ENCODE measurements at places on chromosomes 12 and 14.

GRCh38 chr12:97177481-97177880, 270.4 kb downstream of the NEDD1 start:
- no peak for DNase-seq

DNA sequence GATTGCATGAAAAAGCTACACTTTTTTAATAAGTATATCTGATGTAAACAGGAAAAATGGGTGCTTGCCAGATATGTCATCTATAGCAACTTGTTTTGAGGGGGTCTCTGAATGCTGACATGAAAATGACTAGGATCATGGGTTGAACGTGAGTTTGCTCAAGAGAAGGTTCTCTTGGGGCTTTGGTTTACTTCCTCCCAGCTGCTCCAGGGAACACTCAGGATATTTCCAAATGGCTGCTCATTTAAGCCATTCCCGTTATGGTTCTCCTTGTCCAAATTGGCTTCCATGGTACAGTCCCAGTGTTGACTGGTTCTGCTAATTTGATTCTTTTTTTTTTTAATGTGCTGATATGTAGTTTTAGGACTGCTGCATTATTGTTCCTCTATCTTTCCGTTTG, 118.3 kb downstream of the ETV6 start:
- DNase-seq: no peak

DNA sequence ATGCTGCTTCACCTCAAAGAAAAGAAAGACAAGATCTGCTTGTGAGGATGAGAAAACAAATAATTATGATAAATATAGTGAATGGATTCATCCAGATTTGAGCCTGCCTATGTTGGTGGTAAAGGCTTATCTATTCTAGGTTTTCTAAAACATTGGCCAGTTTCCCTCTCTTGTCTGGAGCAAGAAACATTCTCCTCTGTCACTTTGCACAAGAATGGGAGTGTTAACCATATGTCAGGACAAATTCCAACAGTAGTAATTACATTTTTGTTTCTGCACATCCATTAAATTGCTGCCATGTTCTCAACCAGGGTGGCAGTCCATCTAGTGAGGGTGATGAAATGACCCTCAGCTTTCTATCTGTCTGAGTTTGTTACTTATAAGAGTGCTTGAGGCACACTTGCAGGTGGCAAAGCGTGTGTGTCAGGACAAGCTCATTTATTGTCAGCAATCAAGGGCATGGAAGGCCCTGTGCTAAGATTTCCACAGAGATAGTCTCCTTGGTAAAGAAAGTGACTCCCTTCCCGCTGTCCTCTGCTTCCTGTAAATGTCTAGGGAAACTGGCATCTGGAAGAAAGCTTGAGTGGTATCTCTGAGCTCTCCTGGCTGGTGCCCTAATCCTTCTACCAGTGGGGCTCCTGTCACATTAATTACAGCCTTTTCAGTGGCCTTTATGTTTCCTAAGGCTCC, 502.1 kb upstream of the FLRT2 start:
- DNase-seq: no peak

- DNase-seq: no peak
These were observed 101.8 kb downstream of the SCARB1 start for GRCh38 chr12:124761871-124762270.

GRCh38 chr12:113435367-113435766, 13.2 kb downstream of the SDSL start:
- no peak for DNase-seq

DNA sequence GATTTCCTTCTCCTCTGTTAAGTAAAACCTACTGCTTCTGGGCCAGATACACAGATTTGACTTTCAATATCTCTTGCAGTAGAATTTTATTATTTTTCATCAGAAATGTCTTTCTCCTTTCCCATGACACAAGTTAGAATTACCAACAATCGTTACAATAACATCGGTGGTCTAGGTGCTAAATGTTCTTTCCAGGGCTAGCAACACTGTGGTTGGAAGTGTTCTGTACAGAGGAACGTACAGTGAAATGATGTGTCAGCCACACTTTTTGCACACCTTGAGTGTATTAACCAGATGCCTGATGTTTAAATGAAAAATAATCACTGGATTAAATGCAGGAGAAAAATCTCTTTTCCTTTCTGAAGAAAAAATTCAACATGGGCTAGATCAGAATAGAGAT, 27.7 kb upstream of the KLRD1 start:
- no peak for DNase-seq

GRCh38 chr12:32211066-32211899, 104.6 kb downstream of the BICD1 start:
- no peak for DNase-seq

- DNase-seq: no peak
These were observed 786.9 kb downstream of the AACS start for GRCh38 chr12:125852116-125852515.

- DNase-seq: no peak
These were observed 11.6 kb downstream of the DTD2 start for GRCh38 chr14:31445703-31446102.

- no peak for DNase-seq
These were observed 11.2 kb downstream of the ADSS1 start for GRCh38 chr14:104734991-104735779.

GRCh38 chr14:42130815-42131214, 524.1 kb downstream of the LRFN5 start:
- no peak for DNase-seq

DNA sequence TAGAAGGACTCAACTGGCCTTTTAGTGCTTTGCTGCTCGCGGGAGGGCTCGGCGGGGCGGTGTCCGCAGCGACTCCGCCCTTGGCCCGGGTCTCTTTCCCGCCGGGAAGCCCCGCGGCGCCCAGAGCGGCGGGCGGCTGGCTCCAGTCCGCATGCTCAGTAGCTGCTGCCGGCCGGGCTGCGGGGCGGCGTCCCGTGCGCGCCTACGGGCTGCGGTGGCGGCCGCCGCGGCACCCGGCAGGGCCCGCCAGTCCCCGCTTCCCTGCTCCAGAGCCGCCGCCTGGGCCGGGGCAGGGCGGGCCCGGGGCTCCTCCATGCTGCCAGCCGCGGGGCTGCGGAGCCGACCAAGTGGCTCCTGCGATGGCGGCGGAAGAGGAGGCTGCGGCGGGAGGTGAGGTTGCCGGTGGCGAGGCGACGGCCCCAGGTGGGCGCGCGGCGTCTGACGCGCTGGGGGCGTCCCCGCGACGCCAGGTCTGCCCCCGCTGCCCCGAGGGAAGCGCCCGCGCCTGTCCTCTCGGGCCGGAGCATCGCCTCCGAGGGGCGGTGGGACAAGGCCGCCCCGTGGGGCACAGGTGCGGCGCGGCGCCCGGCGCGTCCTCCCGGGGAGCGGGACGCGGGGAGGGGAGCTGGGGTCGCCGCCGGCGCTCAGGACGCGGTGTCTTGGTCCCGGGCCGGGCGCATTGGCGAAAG, at the start of gene BMAL2:
TSS of gene BMAL2 (plus strand) at position 123 of the 689 bp plus-strand sequence. CDS start at position 360, 237 bp downstream.
- DNase-seq: peak; percentile 55

DNA sequence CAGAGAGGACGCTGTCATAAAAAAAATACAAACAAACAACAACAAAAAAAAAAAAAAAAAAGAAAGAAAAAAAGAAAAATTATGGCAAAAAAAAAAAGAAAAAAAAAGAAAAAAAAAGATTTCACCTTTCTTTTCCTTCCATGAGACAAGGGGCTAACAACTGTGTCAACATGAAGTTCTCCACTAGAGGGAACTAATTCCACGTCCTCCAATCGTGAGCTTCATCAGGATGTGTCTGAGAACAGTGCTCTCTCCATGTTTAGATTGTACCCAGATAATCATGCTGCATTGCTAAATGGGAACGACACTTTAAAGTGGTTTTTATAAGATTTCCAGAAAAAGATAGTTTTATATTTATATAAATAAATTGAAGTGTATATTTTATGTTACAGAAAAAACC, 96.2 kb upstream of the PTPRB start:
- DNase-seq: peak; percentile 73

DNA sequence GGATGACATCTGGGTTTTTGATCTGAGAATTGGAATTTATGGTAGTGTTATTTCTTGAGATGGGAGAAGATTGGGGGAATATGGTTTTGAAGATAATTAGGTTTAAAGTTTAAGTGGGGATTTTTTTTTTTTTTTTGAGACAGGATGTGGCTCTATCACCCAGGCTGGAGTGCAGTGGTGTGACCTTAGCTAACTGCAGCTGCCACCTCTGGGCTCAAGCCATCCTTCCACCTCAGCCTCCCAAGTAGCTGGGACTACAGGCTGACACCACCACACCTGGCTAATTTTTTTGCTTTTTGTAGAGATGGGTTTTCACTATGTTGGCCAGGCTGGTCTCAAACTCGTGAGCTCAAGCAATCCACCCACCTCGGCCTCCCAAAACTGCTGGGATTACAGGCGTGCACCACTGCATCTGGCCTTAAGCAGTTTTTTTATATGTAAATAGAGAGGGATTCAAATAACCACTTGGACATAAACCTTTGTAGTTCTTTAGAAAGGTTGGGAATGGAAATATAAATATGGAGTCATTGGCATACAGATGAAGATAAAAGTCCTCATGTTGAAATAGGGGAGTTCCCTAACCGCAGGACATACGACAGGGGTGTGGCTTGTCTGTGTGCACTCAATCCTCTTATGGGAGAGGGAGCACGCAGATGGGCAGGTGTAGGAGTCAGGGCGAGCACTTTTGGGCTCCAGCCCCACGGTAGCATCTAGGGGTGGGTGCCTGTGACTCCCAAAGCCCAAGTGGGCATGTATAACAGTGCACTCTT, 4.7 kb downstream of the LIN52 start:
- no peak for DNase-seq

- DNase-seq: no peak
These were observed 49.2 kb upstream of the NCOR2 start for GRCh38 chr12:124616394-124617221.

- no peak for DNase-seq
These were observed 15.3 kb downstream of the MMP17 start for GRCh38 chr12:131843527-131843926.

DNA sequence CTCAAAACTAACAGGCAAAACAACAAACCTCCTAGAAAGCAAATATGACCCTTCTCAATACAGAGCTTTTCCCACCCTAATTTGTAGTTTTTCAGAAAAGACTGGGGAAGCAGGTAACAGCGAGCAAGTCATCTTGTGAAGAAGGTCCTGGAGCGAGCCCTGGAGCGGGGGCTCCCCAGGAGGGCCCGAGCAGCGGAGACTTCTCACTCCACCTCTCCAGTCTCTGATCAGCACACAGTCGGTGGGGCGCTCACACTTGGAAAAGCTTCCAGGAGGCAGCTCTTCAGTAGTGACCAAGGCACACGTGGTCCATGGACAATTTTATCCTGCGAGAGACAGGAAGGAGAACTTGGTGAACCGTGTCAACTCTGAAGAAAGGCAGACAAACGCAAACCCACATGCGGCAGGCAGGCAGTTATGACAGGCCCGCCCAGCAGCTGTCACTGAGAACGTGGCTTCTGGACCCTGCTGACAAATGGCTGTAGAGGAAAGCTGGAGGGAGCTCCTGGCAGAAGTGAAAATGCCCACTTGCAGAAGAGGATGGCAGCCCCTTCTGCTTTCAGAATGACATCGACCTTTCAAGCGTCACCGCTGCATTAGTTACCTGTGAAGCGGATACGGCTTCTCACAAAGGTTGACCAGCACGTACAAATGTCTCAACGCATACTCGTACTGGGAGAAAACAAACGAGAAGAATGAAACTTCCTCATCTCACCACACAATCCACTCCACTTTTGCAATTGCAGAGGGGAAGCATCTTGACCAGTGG, 44.2 kb downstream of the LGMN start:
- DNase-seq: no peak

DNA sequence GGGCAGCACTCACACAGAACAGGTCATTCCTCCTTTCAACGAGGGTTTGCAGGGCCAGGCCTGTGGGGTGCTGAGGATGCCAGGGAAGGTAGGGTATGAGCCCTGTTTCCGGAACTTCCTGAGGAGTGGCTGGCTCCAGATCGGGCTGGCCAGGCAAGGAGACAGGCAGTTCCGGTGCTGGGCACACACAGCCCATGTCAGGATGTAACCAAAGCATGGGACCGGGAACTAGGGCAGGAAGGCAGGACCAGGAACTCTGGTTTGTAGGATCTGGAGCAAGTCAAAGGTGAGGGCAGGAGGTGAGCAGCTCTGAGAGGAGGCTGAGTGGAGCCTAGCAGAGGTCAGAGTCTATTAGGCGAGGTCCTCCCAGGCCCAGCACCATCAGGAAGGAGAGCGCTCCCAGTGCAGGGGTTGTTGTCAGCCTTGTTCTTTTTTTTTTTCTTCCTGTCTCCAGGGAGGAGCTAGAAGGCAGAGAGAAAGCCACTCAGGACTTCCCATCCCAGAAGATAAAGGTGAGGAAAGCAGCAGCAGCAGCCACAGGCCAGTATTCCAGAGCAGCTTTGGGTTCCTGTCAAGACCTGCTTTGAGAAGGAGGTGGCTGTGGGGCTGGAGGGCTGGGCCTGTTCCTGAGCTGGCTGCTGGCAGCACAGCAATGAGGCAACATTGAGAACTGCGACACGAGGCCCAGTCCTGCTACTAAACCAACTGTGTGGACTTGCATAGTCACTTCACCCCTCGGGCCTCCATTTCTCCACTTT, 49.0 kb upstream of the PTGR2 start:
- no peak for DNase-seq

- DNase-seq: peak; percentile 27
These were observed 323.5 kb downstream of the ALG10 start for GRCh38 chr12:34345801-34346200.

DNA sequence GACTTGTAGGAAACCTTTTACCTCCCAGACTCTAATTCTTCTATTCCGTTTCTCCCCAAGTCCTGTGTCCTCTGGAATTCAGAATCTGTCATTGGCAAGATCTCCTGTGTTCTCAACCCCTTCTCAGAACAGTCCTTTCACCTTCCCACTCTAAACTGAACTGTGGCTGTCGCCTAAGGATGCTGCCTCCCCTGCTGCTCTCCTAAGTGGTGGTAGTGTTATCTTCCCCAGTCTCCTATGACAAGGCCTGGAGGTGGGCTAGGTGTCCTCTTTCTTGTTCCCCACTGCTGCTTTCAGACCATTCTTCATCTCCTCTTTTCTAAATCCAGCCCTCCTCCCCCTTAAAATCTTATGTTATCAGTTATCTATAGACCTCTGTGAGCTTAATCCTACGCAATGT, 397.4 kb downstream of the RAD51B start:
- DNase-seq: no peak

- no peak for DNase-seq
These were observed 30.6 kb downstream of the RIN3 start for GRCh38 chr14:92544051-92544720.

GRCh38 chr14:99545586-99545985, 58.4 kb downstream of the CCDC85C start:
- DNase-seq: no peak

- DNase-seq: no peak
These were observed 1397.2 kb downstream of the LRFN5 start for GRCh38 chr14:43003845-43004244.

GRCh38 chr12:85424581-85425348, 144.7 kb downstream of the ALX1 start:
- DNase-seq: peak; percentile 16

DNA sequence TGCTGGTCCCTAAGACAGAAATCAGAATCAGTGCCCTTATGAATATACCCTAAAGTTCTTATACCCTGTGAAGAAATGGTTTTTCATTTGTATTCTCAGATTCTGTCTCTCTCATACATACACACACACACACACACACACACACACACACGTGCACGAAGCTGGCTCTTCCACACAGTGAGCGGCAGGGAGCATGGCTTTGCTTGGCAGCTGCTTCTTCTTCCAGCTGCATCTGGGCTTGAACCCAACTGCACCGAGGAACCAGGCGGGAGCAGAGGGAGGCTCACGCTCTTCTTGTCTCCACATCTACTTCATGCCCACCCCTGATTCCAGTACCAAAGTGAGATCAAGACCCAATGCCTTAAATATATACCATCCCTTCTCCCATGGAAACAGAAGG, 19.4 kb downstream of the GRIN2B start:
- DNase-seq: no peak
